SJCRH30 (cell line): ENCODE measurements at places on chromosomes 3 and 15. TPM values are rescaled to one million over a fixed set of nuclear protein-coding genes. Genes with fewer than 3 reads are reported as not detected.

The GPR160 gene
- 0.33 and 0.40 TPM in 2 replicates for total RNA-seq

The NIT2 gene
- total RNA-seq: 37.9 and 47.8 TPM in 2 replicates

The IVD gene
- 34.9 and 36.7 TPM in 2 replicates for total RNA-seq

The TYRO3 gene
- 23.2 and 24.4 TPM in 2 replicates for total RNA-seq

The AADAC gene
- not detected in 2 replicates for total RNA-seq

The RBMS3 gene
- 8.1 and 9.5 TPM in 2 replicates for total RNA-seq

The SERINC4 gene
- total RNA-seq: not detected in 2 replicates

The SCN10A gene
- not detected in 2 replicates for total RNA-seq

The STT3B gene
- 64.4 and 66.1 TPM in 2 replicates for total RNA-seq

The INSYN1 gene
- 0.05 TPM in 1 of 2 replicates, not detected in the other for total RNA-seq

The AGTR1 gene
- total RNA-seq: 0.18 and 0.43 TPM in 2 replicates

The GCSAM gene
- total RNA-seq: not detected in 2 replicates

The SNX33 gene
- 7.4 and 8.3 TPM in 2 replicates for total RNA-seq

The ZNF662 gene
- total RNA-seq: not detected in 2 replicates

The DAZL gene
- not detected in 2 replicates for total RNA-seq

The MED12L gene
- not detected in 2 replicates for total RNA-seq

The ZKSCAN7 gene
- 6.2 and 6.6 TPM in 2 replicates for total RNA-seq

The CCR8 gene
- not detected in 2 replicates for total RNA-seq

GRCh38 chr3:194485881-194486539, 792 bp downstream of the ATP13A3 start:
- peak; percentile 42 for DNase-seq

DNA sequence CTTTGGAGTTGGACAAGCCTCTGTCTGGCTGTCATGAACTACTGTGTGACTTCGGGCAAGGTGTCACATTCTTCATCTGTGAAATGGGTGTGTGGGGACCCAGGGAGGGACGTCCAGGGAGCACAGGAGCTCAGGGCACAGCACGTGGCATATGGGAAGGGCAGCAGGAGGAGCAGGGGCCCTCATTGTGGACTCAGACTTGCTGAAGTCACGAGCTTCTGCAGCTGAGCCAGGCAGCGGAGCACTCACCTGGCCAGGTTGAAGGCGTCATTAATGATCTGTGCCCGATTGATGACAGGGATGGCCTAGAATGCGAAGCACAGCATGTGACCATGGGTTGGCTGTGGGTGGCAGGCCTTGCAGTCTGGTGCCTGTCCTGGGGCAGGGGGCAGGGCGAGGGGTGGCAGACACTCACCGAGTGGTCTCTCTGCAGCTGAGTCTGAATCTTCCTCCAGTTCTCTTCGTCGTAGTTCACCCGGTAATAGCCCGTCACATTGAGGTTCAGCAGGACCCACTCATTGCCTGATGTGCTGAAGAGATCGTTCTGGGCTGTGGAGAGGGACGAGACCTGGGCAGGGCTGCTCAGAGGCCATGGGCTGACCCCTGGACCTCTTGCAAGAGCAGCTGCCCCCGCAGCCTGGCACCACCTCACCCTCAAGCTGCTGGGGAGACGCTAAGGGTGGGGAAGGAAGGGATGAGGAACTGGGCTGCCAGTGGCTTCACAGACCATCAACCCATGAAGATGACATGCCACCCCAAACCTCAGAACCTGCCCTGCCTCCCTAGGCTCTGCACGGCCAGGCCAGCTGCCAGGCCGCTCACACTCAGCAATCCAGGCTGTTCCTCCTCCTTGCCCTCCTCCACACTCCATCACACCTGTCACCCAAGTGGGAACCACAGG, 15.4 kb downstream of the ANPEP start:
- no peak for DNase-seq

GRCh38 chr15:75107516-75107907, 84.1 kb downstream of the PPCDC start:
- DNase-seq: no peak

DNA sequence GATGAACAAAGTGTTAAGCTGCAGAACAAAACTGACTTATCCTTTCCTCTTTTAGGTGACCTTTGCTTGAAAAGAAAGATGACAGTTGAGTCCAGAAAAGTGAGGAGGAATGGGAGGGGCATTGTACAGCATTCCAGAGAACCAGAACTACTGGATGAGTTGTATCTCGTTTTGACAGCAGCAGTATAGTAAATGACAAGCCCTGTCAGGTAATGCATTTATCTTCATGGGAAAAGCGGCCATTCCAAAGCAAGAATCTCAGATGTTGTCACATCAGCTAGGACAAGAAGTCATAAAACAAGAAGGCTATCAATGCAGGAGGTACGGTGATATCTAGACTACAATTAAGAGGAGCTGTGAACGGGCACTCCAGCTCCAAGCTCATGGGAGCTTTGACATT, 421.5 kb downstream of the MAGI1 start:
- no peak for DNase-seq

GRCh38 chr3:119831941-119832371, 50.1 kb downstream of the NR1I2 start:
- peak; percentile 85 for DNase-seq

GRCh38 chr3:119145500-119146167, at the start of gene TEX55:
TSS of gene TEX55 (plus strand) at chr3:119146165. CDS start at chr3:119146190, 25 bp downstream.
- peak; percentile 29 for DNase-seq

- peak; percentile 73 for DNase-seq
Measured at GRCh38 chr3:51706788-51707731, at the start of gene GRM2. TSS of gene GRM2 (plus strand) at chr3:51707068. CDS start at chr3:51708984, 1,916 bp downstream.

DNA sequence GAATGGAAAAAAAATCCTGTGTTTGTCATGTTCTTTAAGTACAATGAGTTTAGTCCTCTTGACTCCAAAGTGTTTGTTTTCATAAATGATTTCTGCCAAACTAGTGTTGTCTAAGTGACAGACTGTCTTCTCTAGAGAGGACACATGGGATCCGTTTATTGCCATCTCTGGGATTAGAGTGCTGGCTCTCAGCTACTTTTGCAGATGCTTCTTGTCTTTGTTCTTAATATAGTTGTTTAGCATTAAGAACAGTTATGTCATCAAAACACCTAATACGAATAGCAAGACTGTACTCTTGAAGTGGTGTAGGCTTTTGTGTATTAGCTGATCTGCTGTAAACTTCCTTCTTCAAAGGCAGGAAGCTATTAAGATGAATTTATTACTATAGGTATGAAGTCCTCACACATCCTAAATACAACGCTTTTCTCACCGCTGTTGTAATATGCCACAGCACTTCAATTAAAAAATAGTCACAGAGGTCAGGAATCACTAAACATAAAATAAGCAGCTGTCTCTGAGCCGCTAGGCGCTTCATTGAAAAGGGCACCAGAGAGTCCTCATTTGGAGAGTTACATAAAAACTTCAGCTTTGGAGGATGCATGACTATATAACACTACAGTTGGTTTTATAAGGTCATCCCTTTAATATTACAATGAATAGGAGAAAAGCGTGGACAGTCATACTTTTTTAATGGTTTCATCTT, 128.3 kb upstream of the ZNF385D start:
- no peak for DNase-seq

DNA sequence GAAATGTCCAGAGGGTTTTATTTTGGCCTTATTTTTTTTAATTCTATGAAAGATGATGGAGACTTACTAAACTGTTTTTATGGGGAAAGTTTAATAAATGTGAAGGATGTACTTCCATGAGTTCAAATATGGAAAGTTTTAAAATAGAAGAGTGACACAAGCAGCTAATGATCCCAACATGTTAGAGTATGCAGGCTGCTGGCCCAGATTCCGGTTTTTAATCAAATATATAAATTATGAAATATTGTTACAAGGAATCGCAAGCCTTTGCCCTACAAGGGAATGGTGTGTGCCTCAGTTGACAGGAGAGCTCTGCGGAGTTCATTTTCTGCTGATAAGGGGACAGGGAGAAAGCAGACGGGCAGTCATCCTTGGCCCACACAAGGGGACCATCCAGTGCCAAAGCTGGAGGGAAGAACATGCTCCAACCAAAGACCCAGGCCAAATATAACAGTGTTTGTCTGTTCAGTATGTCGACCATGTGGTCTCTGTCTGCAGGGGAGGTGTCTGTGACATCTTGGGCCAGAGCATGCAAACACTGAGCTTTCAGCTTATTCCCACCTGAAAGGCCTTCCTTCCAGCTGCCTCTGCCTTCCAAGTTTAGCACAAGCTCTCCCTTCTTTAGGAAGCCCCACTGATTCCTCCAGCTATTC, 69.8 kb downstream of the SSUH2 start:
- DNase-seq: no peak

- no peak for DNase-seq
Measured at GRCh38 chr3:159821110-159821509, 167.5 kb upstream of the IL12A start.

DNA sequence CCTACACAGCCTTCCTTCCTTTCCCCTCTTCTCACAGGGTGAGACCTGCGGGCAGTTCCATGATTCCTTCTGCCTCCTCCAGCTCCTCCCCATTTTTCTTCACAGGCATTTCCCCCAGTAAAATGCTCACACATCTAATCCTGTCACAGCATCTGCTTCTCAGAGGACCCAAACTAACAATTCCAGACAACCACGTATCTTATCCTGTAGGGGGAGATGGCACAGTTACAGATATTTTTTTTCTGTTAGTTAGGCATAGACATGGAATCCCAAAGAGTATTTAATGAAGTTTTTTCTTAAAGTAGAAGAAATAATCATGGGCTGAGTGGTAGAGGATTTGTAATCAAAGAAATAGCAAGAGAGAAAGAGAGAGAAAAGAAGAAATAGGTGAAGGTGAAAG, 373.1 kb upstream of the ADAMTS9 start:
- DNase-seq: no peak

- no peak for DNase-seq
Measured at GRCh38 chr15:40796512-40796911, 10.4 kb upstream of the ZFYVE19 start.

- DNase-seq: no peak
Measured at GRCh38 chr3:25855266-25855784, 65.4 kb downstream of the OXSM start.

GRCh38 chr3:194860725-194861124, 175.0 kb downstream of the FAM43A start:
- DNase-seq: no peak

- DNase-seq: peak; percentile 3
Measured at GRCh38 chr3:53744351-53744750, 101.9 kb downstream of the CHDH start.

DNA sequence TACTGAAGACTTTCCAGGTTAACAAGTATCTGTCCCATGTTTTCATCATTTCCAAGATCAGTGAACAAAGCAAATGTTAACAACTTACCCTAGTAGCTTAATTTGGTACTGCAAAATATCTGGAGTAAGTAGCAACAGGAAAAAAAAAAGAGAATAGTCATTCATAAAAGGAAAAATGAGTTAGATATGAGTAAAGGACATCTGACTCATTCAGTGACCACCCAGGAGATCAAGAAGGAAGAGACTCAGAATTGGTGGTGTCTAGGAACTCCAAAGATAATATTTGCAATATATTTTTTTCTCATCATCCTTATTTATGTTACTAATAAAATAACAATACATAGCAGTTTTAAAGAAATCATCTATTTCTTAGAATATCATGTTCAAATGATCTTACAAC, 253.8 kb upstream of the COL8A1 start:
- no peak for DNase-seq

DNA sequence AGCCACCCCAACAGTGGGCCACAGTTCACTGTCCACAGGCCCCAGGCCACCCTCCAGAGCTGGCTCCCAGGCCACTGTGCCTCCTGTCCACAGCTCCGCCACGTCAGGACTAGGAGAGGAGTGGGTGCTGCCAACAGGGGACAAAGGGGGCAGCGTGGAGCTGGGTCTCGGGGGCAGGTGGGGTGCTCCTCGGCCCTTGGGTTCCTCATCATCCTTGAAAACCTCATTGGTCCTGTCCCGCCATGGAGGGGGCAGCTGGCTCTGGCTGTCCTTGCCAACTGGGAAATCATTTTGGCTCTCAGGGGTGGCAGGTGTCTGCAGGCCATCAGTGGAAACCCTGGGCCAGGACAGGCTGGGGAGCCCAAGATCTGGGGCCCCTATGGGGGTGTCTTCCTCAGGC, 45.2 kb downstream of the ADAMTS7 start:
- DNase-seq: no peak

DNA sequence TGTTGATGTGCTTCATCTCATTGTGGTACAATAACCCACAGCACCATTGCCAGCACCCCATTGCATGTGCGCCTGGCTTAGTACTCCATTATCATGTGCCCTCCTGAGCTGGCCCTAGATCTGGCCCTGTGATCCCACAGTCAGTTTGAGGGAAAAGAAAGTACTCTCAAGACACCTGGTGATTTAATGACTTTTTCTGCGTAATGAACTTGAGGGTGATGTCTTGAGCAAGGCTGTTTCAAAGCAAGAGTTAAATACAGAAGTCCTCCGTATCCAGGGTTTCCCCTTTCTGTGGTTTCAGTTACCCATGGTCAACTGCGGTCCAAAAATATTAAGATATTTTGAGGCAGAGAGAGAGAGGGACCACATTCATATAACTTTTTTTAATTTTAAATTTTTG, 16.3 kb downstream of the C3orf20 start:
- DNase-seq: no peak

- no peak for DNase-seq
Measured at GRCh38 chr3:113560831-113561623, 28.7 kb downstream of the SIDT1 start.

- DNase-seq: peak; percentile 95
Measured at GRCh38 chr15:71611553-71612396, 198.6 kb upstream of the NR2E3 start.

DNA sequence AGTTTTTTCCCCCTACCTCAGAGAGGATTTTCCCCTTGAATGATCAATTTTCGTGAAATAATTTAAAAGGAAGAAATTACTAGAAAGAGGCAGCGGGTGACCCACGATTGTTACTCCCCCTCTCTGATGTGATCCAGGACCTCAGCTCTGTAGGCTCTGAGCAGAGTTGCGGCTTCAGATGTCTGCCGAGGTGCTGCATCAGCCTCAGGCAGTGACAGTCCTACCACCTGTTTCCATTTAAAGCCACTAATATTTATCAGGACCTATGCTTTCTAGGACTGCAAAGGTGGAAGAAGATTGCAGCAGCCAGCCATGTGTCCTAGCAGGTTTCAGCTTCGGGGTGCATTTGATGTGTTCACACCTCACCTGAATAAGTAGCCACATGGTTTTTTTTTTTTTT, 294.8 kb upstream of the C2CD4B start:
- DNase-seq: no peak

- peak; percentile 65 for DNase-seq
Measured at GRCh38 chr3:46659285-46659684, 34.2 kb downstream of the ALS2CL start.

DNA sequence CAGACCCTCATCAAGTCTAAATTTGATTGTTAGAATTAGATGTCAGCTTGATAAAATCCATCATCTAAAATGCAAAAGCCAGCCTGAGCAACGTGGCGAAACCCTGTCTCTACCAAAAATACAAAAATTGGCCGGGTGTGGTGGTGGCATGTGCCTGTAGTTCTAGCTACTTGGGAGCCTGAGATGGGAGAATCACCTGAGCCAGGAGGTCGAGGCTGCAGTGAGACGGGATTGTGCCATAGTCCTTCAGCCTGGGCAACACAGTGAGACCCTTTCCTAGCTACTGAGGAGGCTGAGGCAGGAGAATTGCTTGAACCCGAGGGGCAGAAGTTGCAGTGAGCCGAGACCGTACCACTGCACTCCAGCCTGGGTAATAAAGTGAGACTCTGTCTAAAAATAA, 69.5 kb downstream of the MYO1E start:
- no peak for DNase-seq
